ENCODE measurements at places on chromosomes 7 and 10.
A peak's percentile ranks its signal among the peaks of the same experiment; 100 is the strongest.

GRCh38 chr7:151311294-151311864 is 30.2 kb upstream of the NUB1 start:
- DNase-seq: peak; percentile 19

DNA sequence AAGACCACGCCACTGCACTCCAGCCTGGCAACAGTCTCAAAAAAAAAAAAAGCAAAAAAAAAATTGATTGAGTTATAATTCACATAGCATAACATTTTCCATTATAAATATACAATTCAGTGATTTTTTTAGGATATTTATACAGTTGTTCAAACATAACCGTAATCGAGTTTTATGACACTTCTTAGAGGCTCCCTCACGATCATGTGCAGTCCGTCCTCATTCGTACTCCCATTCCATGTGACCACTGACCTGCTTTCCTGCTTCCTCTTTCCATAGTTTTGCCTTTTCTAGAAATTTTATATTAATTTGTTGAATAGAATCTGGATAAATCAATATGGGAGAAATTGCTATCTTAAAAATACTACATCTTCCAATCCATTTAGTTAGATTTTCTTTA is 45.7 kb downstream of the VTI1A start:
- DNase-seq: no peak

- DNase-seq: no peak
Measured at GRCh38 chr7:43569424-43569823, 13.5 kb upstream of the STK17A start.

DNA sequence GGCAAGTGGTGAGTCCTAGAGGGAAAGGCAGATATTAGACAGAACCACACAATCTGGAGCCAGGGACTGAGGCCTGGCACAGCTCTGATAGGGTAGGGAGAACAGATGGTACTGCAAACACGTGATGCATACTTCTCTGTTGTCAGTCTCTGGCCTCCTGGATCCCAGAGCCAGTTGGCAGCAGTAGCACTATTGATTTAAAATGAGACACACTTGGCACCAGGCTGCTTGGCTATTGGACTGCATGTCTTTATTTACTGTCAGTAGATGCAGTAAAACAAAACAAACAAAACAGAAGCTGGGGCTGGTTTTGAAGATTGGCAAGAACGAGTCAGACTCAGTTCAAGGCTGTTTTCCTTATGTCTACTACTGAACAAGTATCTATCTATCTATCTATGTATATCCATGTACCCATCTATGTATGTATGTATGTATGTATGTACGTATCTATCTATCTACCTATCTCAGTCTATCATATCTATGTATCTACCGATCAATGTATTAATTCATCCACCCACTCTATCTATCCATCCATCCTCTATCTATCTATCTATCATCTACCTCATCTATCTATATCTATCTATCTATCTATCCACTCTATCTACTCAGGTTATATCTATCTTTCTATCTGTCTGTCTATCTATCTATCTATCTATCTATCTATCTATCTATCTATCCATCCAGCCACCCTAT is 23.4 kb upstream of the MGAM2 start:
- DNase-seq: no peak

DNA sequence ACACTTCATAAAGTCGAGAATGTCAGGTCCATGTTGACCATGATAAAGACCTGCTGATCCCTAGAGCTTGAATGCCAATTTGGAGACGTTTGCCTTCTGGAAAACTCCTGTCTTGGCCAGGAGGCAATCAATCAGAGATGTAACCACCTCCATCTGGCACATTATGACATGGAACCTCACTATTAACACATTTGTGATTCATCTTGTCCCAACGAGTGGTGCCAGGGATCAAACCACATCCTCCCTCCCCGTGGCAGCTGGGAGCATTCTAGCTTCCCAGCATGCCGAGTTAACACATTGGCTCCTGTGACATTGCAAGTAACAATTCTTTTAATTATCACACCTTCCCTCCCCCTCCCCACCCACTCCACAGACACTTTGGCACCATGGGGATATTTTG is 84.0 kb upstream of the PPP1R17 start:
- DNase-seq: peak; percentile 99

GRCh38 chr7:155992974-155993373 is 180.7 kb upstream of the SHH start:
- no peak for DNase-seq

- peak; percentile 32 for DNase-seq
Measured at GRCh38 chr7:33895025-33895804, 10.1 kb upstream of the BMPER start.

Measured in NCI-H1694 (cell line).